Smooth muscle cell of the brain vasculature (primary cell): ENCODE measurements at places on chromosomes 13 and 19.
A peak's percentile ranks its signal among the peaks of the same experiment; 100 is the strongest.

- DNase-seq = no peak
These were observed 461 bp downstream of the LILRA2 start for GRCh38 chr19:54574051-54574450.

- DNase-seq = no peak
These were observed 1.4 kb upstream of the PRKD2 start for GRCh38 chr19:46718157-46718933.

DNA sequence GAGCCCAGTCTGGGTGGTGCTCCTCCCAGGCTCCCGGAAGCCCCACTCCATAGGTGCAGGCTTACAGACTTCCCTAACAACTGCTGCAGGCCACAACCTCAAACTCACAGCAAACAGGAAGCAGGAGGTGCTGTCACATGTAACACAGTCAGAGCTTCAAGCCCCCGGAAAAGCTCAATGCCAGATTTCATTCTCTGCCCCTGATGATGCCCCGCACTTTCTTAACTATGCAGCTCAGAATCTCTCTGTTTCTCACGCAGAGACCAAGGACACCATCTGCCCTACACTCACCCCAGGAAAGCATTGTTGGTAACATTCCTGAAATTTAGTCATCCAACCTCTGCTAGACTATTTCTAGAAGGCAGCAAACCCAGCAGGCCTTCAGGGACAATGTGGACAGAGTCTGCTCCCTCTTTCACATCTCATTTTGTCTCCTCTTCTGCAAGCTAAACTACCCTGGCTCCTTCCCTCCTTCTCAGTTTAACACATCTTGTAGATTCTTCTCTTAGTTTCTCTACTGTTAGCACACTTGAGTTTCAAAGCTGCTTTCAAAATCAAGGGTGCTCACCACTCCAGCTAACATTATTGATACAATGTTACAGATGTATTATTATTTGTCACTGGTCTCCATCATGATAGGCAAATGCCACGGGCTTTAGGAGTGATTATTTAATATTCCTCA is 162.5 kb downstream of the KCTD12 start:
- DNase-seq = peak; percentile 70

DNA sequence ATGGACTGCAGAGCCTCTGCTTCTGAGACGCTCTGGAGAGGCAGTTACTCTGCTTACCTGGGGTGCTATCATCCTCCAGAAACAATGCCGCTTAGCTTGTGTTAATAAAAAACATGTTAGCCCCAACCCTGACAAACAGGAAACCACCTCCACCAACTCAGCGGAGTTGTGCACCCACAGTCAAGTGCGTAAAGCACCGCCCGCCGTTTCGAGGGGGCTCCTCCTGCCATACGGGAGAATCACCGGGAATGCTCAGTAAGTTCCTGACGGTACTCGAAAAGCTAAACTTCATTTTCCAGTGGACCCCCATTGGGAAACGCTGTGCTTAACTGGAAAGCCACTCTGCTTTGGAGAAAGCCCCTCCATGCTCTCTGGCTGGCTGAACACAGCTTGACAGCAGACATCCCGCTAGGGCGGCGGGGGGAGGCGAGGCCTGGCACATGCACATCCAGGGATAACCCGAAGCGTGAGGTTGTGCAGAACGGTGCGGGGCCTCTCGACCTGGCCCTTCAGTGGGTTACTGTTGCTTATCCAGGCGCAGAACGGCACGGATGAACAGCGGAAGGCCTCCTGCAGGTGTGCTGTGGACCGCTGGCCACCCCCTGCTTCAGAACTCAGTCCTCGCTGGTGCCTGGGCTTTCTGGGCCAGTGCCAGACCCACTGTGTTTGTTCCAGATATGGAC is 17.1 kb downstream of the GAS6 start:
- DNase-seq = no peak

- no peak for DNase-seq
These were observed 8.8 kb upstream of the CD22 start for GRCh38 chr19:35320065-35320713.

DNA sequence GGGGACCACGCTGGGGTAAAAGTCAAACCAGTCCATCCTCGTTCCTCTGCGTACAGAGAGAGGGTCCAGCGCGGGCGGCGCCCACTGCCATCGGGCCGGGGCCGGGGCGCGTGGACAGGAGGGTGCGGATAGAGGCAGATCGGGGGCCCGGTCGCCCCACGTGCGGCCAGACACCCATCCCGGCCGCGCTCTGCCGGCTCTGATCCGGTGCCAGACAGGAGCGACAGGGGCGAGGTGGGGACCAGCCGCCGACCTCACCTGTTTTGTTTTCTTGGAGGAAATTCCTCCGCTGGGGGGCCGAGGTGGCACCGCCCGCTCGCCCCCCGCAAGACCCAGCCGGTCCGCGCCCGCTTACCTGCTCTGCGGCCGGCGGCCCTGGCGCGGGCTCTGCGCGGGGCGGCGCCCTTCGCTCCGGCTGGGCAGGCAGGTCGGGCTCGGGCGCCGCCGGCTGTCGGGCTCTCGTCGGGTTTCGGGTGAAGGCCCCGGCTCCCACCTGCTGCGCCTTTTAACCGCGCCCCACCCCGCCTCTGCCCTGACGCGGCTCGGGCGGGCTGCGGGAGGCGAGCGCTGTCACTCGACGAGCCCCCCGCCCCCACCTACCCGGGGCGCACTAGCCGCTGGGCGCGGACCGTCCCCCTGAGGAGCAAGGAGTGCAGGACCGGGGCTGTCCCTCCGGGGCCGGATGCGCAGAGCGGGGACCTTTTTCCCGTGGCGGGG is at the start of gene GJB6:
Gene GJB6 (minus strand): TSS at position 481 of the 717 bp plus-strand sequence. CDS start 8,839 bp downstream, outside the sequence.
- no peak for DNase-seq

GRCh38 chr19:54207983-54208783 is 7.5 kb downstream of the RPS9 start:
- no peak for DNase-seq

GRCh38 chr13:47299304-47299703 is 402.5 kb upstream of the HTR2A start:
- no peak for DNase-seq

- DNase-seq = no peak
These were observed 9.5 kb upstream of the TIMM13 start for GRCh38 chr19:2436926-2437325.

GRCh38 chr19:55581145-55581822 is 636 bp upstream of the ZNF579 start:
- DNase-seq = no peak

DNA sequence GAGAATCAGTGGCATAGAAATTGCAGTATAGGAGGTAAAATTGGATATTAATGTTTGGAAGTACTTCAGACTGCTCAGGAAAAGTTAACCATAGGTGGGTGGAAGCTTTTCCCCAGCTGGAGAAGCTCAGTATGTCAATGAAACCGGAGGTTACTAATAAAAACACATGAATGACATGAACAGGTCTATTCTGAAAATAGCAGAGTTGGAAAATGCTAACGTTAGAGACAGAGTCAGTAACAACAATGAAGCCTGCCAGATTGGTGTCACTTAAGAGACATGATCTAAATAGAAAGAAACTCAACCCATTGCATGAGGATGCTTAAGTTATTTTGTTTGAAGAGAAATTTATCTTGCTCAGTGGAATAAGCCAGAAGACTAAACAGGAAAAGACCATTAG is 364.5 kb downstream of the DNAJC15 start:
- DNase-seq = no peak

- DNase-seq = no peak
These were observed 44.4 kb upstream of the ITM2B start for GRCh38 chr13:48188601-48189000.

GRCh38 chr13:50676602-50677001 is 166.9 kb downstream of the DLEU7 start:
- DNase-seq = no peak

- DNase-seq = peak; percentile 82
These were observed 97.7 kb downstream of the SIPA1L3 start for GRCh38 chr19:38004521-38005223.

DNA sequence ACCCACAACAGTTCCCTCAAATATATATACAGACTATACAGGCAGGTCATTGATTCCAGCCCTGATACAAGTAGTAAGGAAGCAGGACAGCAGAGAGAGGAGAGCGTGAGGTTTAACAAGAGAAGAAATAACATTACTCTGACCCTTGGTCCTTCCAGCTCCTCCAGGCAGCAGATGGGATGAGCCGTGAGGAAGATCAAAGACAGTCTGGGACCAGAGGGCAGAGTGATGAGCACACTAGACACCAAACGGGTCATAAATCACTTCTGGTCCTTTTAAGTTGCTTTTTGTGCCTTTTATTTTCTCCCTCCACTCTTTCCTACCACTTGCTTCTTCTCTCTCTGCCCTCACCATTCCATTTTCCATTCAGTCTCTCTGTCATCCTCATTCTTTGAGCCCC is 16.9 kb upstream of the MICU2 start:
- DNase-seq = no peak

DNA sequence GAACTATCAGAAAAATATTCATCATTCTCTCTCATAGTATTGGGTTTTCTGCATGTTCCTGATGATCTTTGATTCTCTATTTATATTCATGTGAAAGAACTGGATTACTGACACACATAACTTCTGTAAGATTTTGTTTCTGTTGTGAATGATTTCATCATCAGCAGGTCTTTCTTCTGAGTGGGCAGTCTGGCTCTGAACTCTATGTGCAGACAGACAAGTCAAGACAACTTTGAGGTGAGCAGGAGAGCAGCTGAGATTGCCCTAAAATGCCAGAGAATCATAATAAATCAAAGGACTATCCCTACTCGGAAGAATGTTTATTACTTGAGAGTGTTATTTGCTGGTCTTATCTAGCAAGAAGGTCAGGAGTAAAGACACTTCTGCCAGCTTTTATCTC is 652.1 kb upstream of the GPC6 start:
- DNase-seq = no peak

- DNase-seq = peak; percentile 65
These were observed 44.2 kb downstream of the TBC1D4 start for GRCh38 chr13:75437582-75438318.

- DNase-seq = no peak
These were observed 104.3 kb upstream of the PCDH17 start for GRCh38 chr13:57527114-57527735.

GRCh38 chr13:81406639-81407292 is 1065.8 kb upstream of the SPRY2 start:
- DNase-seq = no peak

- no peak for DNase-seq
These were observed 71.4 kb downstream of the ALOX5AP start for GRCh38 chr13:30806784-30807183.

- DNase-seq = no peak
These were observed 18.8 kb downstream of the TYK2 start for GRCh38 chr19:10361569-10362011.

DNA sequence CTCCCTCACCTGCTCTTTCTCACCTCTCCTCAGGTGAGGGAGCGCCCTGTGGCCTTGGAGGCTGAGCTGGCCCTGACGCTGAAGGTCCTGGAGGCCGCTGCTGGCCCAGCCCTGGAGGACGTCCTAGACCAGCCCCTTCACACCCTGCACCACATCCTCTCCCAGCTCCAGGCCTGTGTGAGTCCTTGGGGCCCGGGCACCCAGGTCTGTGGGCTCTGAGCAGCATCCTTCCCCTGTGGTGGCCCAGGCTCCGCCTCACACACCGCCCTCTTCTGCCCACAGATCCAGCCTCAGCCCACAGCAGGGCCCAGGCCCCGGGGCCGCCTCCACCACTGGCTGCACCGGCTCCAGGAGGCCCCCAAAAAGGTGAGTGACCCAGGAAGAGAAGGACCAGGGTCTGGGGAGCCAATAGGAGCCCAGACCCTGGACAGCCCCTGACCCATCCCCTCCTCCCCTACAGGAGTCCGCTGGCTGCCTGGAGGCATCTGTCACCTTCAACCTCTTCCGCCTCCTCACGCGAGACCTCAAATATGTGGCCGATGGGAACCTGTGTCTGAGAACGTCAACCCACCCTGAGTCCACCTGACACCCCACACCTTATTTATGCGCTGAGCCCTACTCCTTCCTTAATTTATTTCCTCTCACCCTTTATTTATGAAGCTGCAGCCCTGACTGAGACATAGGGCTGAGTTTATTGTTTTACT is 1.9 kb downstream of the IFNL1 start:
- DNase-seq = no peak

DNA sequence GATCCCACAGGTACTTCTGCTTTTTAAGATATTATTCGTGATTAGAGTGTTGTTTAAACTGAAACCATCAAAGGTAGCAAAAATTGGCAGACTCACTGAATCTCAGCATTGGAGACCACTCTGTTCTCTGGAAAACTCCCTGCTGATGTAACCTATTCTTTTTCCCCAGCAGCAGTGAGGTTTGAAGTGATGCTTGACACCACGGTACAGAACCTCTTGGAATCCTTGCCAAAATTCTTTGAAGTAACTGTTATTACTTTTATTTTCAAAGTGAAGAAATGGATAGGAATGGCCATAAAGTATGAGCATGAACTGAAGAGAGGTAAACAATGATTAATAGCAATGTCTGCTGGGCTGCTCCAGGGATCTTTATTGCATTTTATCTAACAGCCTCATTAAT is 66.4 kb upstream of the KL start:
- DNase-seq = no peak

DNA sequence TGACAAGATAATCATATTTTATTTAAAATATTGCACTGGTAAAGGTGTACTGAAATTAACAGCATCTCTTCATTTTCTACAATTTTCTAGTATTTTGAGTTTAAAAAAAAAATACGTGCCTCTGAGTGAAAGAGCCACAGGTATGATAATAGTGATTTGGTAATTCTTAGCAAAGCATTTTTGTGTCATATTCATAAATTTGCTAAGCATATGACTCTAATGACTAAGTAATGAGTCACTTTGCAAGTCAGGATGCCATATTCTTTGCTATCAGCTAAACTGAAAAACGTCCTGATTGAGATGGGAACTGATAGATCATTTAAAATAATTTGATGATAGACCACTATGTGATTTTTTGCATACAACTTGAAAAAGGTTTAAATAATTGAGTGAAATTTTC is 136.1 kb upstream of the IRS2 start:
- DNase-seq = no peak

DNA sequence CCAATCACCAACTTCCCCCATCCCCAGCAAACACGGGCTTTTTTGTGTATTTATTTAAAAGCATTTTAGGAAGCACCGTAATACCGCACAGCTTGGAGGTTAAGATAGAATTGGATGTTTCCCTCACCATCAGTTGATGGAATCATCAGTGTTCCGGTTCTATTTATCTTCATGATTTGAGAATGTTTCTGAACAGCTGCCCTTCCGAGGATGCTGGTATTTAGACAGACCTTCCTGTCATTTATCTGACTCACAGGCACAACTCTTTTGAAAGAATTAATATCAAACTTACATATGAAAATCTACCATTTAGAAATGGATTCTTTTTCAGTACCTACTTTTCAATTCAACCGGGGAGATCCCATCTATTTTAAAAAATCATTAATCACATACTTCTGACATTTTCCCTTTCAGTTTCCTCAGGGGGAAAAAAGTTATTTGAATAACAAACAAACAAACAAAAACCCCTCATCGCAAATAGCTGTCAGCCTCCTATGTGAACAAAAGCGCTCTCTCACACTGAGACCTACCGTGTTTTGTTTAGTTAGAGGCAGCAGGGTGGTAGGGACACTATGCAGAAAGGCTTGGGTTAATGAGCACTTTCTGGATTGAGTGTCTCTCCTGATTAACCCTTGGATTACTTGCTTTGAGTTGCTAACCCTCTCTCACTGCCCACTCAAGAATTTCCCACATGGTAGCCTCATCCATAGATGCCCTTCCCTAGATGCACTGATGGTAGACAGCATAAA is 189.3 kb downstream of the TM9SF2 start:
- DNase-seq = no peak

GRCh38 chr19:7509625-7510024 is 6.3 kb upstream of the ZNF358 start:
- no peak for DNase-seq
